Progenitor cell of endocrine pancreas (in vitro differentiated cells): ENCODE measurements at places on chromosomes 5 and 9.

- DNase-seq, result no peak
Measured at GRCh38 chr5:97877588-97877987, 694.5 kb upstream of the RIOK2 start.

- no peak for DNase-seq
Measured at GRCh38 chr5:97980291-97980690, 793.2 kb upstream of the RGMB start.

DNA sequence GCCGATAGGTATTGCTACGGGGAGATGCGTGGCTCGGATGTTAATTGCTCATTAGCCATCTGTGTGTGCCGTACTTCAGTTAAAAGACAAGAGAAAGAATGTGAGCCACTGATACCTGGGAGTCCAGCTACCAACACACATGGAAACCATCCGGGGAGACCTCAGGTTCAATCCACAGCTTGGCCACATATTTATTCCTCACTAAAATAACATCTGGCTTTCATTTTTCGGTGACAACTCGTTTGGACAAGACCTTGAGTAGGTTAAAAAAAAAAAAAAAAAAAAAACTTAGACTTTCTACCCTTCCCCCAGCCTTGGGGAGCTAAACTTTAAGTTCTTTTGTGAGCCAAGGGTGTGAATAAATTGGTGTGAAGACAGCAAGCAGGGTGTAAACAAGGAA lies 84.1 kb downstream of the SLIT3 start:
- no peak for DNase-seq

- no peak for DNase-seq
Measured at GRCh38 chr5:756865-757345, 27.6 kb downstream of the ZDHHC11B start.

GRCh38 chr5:150461231-150461630 lies 11.7 kb upstream of the RPS14 start:
- DNase-seq, result no peak

DNA sequence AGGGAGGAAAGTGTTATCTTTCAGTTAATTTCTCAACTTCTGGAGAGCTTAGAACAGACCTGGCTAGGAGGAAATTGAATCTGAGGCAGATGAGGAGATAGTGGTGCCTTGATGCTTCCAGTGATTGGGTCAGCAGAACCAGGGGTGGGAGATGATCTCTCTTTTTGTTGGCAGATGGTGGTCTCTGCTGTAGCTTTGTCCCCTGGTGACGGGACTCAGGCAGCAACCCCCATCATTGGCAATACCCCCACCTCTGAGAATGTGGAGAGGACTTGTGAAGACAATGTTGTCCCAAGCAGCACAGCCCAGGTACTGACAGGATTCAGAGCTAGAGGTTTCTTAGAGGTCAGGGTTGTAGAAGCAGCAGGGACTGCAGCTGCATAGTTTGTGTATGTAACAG lies 3.7 kb upstream of the PDCD6 start:
- DNase-seq, result no peak

DNA sequence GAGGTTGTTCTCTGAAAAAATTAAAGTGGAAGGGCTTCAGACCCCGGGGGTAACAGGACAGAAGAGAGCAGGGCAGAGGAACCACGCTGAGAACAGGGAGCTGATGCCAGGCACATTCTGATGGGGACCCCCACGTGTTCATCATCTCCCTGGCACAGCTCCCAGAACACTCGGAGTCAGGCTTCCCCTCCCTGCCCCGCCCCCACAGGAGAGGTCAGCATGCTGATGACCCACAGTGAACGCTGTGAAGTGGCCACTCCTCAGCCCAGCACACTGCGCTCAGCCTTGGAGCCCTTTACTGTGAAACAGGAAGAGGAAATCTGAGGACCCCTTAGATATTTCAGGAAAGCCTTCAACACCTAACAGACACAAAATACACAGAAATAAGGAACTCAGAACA lies 16.4 kb downstream of the RETREG1 start:
- DNase-seq, result no peak

DNA sequence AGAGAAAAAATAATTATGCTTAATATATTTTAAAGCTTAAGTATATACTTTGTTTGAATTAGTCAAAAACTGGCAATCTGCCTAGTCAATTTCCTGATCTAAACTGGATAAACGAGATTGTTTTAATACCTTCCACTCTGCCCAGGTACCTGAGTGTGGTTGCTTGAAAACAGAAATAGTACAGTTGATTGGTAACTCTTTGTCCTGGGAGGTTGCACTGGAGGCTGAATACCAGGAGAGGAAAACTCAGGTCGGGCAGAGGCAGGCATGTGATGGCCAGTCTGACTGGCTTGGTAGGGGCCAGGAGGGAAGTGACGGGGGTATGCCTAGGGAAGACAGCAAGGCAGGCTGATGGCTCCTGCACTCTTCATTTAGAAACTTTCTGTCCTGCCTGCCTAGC lies 80.2 kb downstream of the PIK3R1 start:
- no peak for DNase-seq

DNA sequence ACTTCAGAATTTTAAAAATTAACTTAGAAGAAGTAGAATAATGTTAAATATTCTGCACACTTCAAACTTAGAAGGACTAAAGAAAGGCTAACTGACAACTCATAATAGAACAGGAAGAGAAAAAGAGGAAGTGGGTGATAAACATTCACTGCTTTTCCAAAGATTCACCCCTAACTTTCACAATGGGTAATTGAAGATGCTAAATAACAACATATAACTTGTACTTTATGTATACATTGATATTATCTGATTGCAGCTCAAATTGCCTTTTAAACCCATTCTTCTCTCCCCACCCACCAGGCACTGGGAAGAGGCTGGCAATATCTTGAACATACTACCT lies 376.6 kb downstream of the EFNA5 start:
- DNase-seq, result no peak

- DNase-seq, result no peak
Measured at GRCh38 chr5:17147170-17147569, 70.3 kb upstream of the BASP1 start.

DNA sequence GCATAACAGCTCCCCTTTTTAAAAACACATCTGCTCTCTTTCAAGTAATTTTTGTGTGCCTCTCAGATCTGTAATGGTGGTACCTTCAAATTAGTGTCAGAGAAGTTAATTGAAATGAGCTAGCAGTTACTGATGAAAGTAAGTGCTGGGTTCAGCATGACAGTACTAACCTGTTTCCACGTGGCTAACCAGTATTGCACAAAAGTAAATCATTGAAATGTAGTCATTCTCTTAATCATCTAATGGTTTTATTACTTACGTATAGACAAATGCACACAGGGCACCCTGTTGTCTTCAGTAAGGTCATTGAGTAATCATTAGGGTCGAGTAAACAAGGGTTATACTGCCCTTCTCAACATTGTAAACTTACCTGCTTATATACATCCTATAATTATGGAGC lies 157.8 kb upstream of the PRR16 start:
- no peak for DNase-seq

- DNase-seq, result no peak
Measured at GRCh38 chr5:34005211-34005610, 2.6 kb downstream of the AMACR start.
